ENCODE measurements at places on chromosomes 1 and 21. TPM values are rescaled to one million over a fixed set of nuclear protein-coding genes. Genes with fewer than 3 reads are reported as not detected.

DNA sequence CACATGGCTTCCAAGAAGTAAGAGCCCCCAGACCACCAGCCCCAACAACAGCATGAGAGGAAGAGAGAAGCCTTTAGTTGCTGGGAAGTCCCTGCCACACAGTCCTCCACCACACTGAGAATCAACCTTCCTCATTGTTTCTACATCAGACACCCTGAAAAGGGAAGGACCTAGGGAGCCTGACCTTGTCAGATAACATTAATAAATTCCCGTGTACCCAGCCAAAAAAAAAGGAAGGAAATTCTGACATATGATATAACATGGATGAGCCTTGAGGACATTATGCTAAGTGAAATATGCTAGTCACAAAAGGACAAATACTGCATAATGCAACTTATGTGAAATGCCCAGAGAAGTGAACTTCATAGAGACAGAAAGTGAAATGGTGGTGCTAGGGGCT lies 65.6 kb upstream of the ARHGAP29 start:
- H3K4me3 ChIP-seq, result no peak overlapping the region
- no peaks in the 10 kb centered on the region for H3K27me3 ChIP-seq
- no peak overlapping the region for H3K27ac ChIP-seq
- no peaks in the 10 kb centered on the region for H3K36me3 ChIP-seq

- H3K4me1 ChIP-seq, result peaks cover 25% of the 10 kb centered on the region
- no peak overlapping the region for H3K27ac ChIP-seq
- no peak overlapping the region for H3K4me3 ChIP-seq
- DNase-seq, result no peak
Measured at GRCh38 chr21:46068516-46069079, 29.3 kb upstream of the COL6A2 start.

- H3K27me3 ChIP-seq, result no peaks in the 10 kb centered on the region
- no peak for DNase-seq
- no peak overlapping the region for H3K4me3 ChIP-seq
- H3K27ac ChIP-seq, result no peak overlapping the region
Measured at GRCh38 chr1:15820478-15820877, 13.0 kb upstream of the UQCRHL start.

Gene VAV3
- total RNA-seq, result 10.0 TPM
